Peyer's patch (tissue), 4 donors: ENCODE measurements at places on chromosomes 1 and 21.
A peak's percentile ranks its signal among the peaks of the same experiment; 100 is the strongest.

DNA sequence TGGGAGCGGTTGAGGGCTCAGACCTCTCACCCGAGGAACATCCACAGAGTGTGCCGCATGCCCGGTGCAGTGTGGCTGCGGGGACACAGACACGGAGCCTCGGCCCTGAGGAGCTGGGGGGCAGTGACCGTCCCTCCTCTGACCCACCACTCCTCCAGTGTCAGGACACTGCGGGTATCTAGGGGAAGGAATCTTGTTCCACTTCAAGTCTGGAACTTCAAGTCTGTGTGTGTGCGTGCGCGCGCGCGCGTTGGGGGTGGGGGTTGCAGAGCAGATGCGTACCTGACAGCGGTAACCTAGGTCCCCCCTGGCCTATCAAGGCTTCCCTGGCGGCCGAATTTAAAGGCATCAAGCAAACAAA lies 17.3 kb downstream of the PCSK9 start:
- DNase-seq, result no peak

GRCh38 chr1:9442278-9442846 lies 96.9 kb upstream of the SLC25A33 start:
- peak; percentile 71 for DNase-seq

GRCh38 chr1:62528015-62528414 lies 69.3 kb upstream of the ANGPTL3 start:
- DNase-seq, result no peak

DNA sequence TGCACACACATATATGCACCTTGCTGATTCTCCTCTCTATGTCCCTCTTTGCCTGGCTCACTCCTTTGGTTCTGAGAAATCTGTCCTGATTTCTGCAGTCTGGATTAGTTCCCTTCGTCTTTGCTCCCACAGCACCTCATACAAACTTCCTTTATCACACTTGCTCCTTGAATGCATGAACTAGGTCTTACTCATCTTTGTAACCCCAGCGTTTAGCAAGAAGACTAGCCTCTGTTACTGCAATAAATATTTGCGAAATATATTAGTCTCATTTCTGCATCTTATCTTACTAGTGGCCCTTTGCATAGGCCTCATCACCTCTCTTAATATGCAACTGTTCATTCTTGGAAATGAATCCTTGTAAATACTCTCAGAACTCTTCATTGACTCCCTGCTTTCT lies 11.4 kb downstream of the SMYD2 start:
- no peak for DNase-seq

- peak; percentile 85 for DNase-seq
Measured at GRCh38 chr1:167090314-167090942, at the start of gene GPA33. GPA33 (minus strand) TSS chr1:167090377; CDS start chr1:167090287, 90 bp downstream.

GRCh38 chr1:186617926-186618325 lies 62.3 kb downstream of the PTGS2 start:
- no peak for DNase-seq

DNA sequence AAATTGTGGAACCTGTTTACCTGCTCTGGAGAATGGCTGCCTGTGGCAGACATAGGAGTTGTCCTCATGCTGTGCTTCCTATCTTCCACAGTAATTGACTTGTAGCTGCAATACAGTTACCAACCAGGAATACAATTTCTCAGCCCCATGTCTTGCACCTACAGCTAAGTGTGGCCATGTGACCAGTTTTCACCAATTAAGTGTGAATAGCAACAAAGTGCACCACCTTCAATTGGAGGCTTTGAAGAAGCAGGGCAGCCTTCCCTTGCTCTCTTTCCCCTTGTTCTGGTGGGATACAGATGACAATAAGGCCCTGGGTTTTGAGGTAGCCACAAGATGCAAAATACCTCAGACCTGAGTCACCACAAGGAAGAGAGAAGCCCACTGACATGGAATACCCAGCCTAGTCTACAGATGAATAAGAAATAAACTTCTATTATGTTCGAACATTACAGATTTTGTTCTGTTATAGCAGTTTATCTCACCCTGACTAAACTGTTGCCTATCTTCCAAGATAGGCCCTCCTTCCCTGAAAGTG lies 70.2 kb upstream of the S1PR1 start:
- no peak for DNase-seq

DNA sequence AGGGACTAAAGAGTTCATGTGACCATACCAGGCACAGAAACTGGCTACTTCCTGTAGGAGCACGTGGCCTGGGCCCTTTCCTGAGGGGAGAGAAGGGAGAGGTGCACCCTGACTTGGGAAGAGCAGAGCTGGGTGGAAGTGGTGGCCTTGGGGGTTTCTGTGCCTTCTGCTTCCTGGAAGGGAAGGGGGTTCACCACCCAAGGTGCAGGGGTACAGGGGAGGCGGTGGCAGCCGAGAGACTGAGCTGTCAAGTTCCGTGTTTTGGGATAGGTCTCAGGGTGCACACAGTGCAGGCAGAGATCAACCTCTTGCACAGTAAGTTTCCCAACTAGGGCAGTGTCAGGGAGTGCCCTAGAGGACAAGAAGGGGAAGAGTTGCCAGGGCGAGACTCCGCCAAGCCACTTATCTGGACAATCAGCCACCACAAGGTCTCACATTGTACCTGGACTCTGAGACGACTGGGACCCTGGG lies 10.1 kb downstream of the HECTD3 start:
- DNase-seq, result no peak

GRCh38 chr1:53182111-53182593 lies 14.5 kb upstream of the CPT2 start:
- DNase-seq, result peak; percentile 87

- DNase-seq, result no peak
Measured at GRCh38 chr1:216222288-216222687, 201.0 kb downstream of the USH2A start.

GRCh38 chr1:160011781-160012180 lies 20.0 kb downstream of the PIGM start:
- DNase-seq, result no peak

DNA sequence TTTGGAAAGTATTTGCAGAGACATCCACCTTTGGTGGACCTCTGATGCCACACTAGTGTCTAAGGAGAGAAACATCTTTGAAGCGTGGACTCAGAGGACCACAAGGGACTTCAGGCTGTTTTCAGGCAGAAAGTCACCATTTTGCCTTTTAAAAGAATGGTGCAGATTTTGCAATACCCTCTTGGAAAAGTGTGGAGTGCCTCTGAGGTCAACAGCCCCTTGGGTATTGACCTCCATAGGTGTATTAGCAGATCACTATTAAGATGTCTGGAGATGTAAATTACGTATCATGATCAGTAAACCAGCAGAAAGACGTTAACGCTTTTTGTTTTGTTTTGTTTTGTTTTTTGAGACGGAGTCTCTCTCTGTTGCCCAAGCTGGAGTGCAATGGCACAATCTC lies 87.0 kb downstream of the INTS7 start:
- DNase-seq, result no peak

- no peak for DNase-seq
Measured at GRCh38 chr1:59072583-59072947, 224.3 kb upstream of the FGGY start.

- DNase-seq, result peak; percentile 85
Measured at GRCh38 chr1:54814126-54814498, 13.0 kb upstream of the TTC22 start.

- no peak for DNase-seq
Measured at GRCh38 chr1:168261390-168261789, 19.3 kb upstream of the TBX19 start.

- DNase-seq, result no peak
Measured at GRCh38 chr1:168092566-168093355, 44.0 kb downstream of the GPR161 start.

- DNase-seq, result no peak
Measured at GRCh38 chr1:179297105-179297378, 3.4 kb downstream of the SOAT1 start.

DNA sequence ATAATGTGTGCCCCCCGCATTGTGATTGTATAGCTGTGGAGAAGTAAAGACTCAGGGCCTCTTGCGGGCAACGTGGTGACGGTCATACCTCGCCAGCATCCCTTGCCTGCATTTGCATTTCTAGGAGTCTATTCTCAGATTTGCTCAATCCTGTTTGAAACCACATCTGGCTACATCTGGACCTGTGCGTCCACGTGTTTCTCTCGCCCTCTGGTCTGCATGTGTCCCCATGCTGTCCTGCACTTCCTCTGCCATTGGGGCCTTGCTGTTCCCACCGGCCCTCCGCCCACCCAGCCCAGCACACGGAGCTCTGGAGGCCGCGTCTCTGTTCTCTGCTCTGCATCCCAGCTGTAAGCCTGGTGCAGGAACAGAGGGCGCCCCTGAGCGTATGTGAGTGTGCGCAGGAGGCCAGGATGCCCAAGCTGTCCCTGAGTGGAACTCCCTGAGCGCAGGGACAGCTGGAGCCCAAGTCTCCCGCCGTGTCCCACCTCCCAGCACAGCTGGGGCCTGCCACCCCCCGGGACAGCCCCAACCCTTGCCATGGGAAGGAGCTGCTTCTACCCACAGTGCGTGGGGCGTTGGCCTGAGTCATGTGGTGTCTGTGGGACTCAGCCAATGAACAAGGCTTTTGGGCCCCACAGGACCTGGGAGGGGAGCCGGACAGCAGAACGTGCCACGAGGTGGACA lies 1.6 kb downstream of the KRTAP10-2 start:
- DNase-seq, result peak; percentile 10

- no peak for DNase-seq
Measured at GRCh38 chr1:94875794-94876193, 51.1 kb downstream of the CNN3 start.

DNA sequence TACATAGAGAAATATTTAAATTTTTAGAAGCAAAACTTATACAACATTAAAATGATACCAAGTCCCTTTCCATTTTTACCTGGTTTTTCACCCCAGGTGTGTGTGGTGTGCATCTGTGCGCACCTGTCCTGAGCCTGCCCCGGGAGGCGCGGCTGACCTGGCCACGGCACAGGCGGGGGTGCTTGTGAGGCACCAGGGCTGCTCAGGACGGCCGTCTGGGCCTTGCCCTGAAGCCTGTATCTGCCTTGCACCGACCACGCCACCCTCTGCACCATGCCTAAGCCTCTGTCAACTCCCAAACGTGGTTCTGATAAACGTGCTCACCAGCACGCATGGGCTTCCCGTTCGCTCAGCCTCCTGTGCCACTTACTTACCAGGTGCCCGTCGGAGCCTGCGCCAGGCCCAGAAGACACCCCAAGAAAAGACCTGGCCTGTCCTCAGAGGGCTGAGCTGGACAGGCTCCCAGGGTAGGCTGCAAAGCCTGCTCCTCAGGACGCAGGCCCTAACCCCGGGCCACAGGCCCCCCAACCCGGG lies 20.9 kb downstream of the PANK4 start:
- no peak for DNase-seq

- no peak for DNase-seq
Measured at GRCh38 chr21:27681038-27681437, 714.1 kb upstream of the ADAMTS5 start.

- no peak for DNase-seq
Measured at GRCh38 chr21:42026082-42026435, 15.9 kb upstream of the ZBTB21 start.

- DNase-seq, result no peak
Measured at GRCh38 chr1:166628259-166628658, 211.0 kb upstream of the POGK start.

DNA sequence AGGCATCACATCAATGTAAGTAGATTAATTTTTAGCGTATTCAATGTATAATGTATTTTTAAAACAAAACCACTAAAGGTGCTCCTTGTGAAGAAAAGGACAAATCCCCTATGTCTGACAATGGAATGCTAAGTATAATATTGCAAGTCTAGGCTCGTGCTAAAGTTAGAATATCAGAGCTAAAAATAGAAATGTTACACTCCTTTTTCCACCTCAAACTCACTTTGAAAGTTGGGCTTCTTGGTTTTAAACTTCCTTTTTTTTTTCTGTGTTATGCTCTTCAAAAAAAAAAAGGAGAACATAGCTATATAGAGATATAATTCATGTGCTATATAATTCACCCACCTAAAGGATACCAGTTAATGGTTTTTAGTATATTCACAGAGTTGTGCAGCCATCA lies 3.6 kb upstream of the SERBP1 start:
- no peak for DNase-seq

DNA sequence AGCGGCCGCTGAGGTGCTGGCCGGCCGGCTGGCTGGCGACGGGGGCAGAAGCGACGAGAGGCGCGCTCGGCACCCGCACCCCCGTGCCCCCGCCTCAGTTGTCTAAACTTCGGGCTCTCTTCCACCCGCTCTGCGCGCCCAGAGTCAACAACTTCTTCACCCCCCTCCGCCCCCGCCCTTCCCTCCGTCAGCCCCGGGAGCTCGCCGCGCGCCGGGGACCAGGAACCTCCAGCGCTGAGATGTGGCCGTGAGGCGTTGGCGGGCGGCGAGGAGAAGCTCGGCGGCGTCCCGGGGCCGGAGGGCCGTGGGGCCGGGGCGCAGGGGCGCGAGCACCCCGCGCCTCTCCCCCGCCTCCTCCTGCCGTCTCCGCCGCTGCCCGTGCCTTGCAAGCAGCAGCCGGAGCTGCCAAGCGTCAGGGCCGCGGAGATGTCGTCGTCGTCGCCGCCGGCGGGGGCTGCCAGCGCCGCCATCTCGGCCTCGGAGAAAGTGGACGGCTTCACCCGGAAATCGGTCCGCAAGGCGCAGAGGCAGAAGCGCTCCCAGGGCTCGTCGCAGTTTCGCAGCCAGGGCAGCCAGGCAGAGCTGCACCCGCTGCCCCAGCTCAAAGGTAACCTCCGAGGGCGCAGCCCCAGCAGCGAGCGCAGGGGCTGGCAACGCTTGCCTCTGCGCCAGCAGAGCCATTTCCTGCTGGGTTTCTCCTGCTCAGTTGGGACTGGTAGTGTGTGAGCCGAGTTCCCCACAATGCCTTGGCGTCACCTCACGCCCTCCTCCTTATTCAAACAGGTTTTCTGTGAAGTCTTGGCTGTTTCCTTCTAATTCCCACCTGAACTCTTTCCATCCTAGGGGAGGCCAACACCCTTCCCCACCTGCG lies 710 bp downstream of the PPP2R5A start:
- peak; percentile 82 for DNase-seq

- DNase-seq, result peak; percentile 68
Measured at GRCh38 chr1:12078938-12079861, 16.1 kb downstream of the TNFRSF8 start.
